ENCODE measurements at places on chromosomes 7 and 10.
A peak's percentile ranks its signal among the peaks of the same experiment; 100 is the strongest.

GRCh38 chr10:125629758-125630376 lies 53.1 kb downstream of the TEX36 start:
- DNase-seq: no peak

DNA sequence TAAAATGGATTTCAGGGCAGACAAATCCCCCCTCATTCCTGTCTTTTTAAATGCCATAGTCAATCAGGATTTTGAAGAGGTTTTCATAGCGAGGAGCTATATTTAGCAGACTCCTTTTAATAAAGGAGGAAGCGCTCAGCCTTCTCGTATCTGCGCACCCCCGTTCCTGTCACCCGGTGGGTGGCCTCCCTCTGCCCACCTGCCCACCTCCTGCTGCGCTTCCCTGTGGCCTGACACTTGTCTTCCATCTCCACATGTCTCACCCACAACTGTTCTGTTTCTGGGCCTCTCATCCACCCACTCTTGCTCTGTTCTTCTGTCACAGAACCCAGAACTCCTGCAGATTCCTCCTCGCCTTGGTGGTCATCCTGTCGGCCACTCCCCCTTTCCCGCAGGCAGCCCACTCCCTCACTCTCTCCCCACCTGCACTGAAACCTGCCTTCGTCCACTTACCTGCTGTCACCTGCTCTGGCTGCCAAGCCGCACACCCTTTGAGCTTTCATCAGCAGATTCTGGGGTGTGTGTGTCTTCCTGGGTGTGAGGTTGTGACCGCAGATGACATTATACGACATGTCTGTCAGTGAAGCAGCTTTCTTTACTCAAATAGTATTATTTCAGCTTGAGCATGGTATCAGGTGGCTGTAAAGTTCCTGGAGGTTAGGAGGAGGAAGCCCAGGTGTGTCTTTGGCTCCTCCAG lies 163.5 kb upstream of the AGK start:
- no peak for DNase-seq

GRCh38 chr10:99536338-99537085 lies 3.8 kb downstream of the NKX2-3 start:
- no peak for DNase-seq

DNA sequence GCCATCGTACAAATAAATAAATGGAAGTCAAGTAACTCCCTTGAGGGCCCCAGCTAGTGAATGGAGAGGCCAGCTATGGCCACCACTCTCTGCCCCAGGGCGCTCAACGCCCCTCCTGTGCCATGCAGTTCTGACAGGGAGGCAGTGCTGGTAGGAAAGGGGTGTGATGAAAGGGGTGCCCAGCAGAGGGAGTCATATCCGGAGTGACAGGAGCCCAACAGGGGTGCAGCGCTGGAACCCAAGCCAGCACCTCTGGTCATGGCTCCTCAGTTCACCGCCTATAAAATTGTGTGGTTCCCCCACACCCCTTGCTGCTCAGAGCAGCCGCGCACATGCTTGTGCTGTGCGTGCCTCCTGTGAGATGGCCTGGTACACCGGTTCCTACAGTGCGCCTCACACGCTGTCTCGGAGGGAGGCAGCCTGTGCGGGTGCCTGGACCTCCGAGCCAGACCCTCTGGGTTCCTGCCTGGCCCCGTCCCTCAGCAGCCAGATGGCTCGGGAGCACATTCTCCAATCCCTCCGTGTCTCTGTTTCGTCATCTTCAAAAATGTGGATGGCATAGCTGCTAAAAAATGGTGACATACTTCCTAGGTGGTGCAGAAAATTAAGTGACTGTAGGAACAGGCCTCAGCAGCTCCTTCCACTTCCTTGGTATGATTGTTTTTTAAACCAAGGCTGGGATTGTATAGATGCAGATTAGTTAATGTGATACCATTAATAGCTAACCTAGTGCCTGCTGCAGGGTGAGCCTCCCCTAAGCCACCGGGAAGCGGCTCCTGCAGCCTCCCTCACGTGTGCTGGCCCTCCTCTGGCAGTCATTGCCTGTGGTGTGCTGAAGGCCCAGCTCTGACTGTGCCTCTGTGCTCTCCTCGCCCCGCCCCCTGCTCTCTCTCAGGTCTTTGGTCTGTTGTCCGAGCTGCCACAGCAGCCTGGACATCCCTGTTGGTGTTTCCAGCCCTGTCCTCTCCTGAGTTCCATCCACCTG lies 125.8 kb downstream of the EGFR start:
- no peak for DNase-seq

DNA sequence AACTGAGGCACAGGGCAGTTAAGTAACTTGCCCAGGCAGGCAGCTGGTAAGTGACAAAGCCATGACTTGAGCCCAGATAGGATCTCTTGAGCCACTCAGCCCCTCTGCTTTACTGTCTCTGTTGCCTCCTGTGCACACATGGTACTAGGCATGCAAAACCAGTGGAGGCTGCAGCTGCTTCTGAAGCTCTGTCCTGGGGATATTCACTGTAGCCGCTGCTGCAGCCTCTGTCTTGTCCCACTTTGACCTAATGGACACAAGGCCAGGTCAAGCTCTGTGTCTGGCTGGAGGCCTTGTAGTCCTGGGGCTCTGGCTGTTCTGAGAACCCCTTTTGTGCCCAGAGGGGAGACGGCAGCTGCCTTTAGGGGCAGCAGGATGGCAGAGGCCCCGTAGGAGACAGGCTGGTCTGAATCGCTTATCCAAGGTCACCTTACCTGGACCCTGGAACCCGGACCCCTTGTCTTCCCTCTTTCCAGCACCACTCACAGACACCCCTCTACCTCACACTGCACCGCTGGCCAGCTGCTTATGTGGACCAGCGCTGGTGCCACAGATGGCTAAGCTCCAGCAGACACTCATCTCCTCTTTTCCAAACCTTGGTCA lies 57.6 kb downstream of the TSPAN15 start:
- DNase-seq: no peak

- DNase-seq: no peak
Measured at GRCh38 chr10:122010405-122011050, 21.6 kb downstream of the TACC2 start.

DNA sequence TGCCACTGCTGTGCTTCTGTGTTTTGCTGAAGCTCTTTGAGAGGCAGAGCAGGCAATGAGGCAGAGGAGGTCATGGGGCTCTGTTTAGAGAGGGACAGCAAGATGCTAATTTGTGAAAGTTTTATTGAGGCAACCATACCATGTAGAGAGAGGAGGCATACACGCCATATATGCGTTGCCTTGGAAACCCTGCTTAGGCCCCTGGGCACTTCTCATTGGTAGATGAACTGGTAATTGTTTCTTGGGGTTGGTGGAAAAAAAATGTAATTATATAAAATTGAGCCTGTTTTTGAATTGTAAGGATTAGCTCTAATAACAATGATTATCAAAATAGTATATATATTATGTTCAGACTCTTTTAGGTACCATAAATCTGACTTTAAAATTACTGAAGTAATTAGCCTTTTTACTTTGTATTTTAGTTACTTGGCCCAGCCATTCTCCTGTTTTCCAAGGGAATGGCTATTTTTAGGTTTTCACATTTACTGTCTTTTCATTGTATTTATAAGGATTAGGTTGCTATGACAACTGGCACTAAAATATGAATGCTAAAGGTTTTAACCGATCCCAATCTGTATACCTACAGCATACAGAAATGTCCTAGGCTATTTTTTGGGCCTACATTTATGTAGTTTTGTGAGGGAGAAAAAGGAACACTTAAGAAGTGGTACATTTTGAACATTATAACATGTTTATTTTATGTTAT lies 52.4 kb downstream of the BZW2 start:
- DNase-seq: no peak

DNA sequence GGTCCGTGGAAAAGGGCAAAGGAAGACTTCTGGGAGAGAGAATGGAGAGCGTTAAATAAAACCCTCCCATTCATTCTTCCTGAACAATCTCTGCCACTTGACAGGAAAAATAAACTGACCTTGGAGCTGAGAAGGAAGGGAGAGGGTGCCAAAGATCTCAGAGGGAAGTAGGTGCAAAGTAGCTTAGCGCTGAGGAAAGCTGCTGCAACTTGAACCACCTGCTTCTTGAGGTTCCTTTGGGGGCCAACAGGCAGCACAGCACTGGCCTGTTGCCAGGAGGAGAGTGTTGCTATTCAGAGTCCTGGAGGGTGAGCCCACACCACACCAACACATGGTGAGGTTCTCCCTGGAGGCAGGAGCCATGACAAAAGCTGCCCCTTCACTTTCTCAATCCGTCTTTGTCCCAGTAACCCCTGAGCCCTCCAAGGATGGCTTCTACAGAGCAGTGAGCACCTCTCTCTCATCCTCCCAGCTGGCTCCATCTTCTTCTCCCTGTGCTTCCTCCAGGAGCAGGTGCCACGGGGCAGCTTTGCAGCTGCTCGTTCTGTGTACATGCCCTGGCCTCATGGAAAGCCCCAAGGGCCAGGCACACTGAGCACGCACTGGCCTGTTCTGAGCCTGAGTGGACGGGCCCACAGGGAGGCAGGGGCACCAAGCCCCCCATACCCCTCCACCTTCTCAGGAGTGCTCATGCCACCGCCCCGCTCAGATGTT lies 101.3 kb downstream of the STRA8 start:
- DNase-seq: no peak

DNA sequence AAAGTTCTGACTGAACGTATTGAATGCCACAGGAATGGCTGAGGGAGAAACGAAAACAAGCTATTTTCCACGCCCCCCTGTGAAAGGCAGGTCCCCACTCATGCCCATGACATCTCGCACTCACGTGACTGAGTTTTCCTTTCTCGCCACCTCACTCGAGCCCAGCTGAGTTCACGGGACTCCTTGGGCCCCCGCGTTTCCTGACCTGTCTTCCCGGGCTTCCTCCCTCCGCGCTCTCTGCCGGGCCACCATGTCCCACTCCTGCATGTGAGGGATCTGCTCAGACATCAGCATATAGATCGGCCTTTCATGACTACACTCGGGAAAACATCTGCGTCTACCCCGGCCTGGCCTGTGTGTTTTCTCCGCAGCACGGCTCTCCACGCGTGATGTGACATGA lies 226.0 kb upstream of the ADARB2 start:
- no peak for DNase-seq

- no peak for DNase-seq
Measured at GRCh38 chr10:77313066-77313750, 324.4 kb downstream of the KCNMA1 start.

DNA sequence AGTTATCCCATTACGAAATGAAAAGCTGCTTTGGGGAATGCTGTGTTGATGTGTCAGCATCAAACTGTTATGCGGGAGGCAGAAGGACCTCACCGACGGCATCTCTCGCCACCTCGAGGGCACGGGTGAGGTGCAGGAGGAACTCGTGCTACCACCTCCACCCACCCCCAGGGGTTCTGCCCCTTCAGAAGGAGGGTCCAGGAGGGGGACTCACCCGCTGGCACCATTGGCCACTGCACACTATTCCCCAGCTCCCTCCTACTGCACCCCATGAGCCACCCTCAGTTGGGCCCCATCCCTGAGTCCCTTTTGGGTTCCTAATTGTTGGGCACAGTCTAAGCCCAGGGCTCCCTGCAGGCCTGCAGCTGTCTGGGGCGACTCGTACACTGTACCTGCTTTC lies 236.6 kb downstream of the PTPRN2 start:
- DNase-seq: no peak

GRCh38 chr7:42883950-42884349 lies 27.9 kb downstream of the C7orf25 start:
- DNase-seq: peak; percentile 25

GRCh38 chr10:49617121-49618020 lies 3.5 kb downstream of the CHAT start:
- no peak for DNase-seq

GRCh38 chr7:133650487-133651300 lies 397.8 kb downstream of the EXOC4 start:
- no peak for DNase-seq
